ENCODE measurements at places on chromosomes 6 and 20.

DNA sequence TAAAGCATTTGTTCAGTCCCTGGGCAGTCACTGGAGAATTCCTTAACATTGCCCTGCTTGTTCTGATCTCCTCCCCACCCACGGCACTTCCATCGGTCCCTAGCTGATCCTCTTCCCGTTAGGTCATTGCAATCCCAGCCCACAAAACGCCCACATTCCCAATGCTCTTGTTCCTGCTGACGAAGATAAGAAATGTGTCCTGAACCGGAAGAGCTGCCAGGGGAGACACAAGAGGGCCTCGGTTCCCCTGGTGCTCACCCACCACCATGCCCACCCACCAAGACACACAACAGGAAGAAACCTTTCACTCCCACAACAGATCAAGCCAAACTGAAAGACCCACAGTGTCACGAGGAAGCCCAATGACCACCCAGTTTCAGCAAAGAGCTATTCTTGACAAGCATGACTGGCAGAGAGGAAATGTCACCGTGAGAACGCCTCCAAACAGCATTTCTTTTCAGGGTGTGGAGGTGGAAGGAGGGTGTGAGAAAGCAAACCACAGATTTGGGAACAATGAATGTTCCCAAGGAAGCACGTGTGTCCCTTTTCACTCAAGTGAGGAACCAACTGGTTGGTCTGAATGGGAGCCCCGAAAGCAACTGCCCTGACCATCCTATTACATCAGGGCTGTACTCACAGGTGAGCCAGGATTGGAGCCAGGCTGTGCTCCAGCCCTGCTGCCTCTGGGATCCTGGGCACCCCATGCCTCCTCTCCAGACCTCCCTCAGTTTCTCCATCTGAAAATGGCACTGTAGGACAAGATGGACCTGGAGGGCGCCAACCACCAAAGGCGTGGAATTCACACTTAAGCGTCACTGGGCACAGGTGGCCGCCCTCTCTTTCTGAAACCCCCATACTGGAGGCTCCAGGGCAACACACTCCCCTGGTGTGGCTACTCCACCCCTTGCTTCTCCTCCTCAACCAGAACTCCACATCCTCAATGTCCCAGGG lies 97.5 kb downstream of the ZMYND8 start:
- no peak for DNase-seq

DNA sequence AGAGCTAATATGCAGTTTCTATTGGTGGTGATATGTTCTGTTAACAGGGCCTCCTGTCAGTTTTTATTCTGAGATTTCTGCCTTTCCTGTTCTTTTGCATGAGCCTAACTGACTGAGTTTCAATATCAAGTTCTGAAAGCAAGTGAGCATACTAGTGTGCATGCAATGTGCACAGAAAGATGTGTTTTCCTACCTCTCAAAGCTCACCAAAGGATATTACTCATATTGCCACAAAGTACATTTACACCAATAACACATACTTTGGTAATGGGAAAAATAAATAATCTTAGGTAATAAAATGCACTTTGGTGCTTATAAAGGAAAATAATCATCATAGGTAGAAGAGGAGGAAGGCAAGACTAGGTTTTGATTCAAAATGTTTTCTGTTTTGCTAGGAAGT lies 195.0 kb downstream of the KHDC1L start:
- no peak for DNase-seq

DNA sequence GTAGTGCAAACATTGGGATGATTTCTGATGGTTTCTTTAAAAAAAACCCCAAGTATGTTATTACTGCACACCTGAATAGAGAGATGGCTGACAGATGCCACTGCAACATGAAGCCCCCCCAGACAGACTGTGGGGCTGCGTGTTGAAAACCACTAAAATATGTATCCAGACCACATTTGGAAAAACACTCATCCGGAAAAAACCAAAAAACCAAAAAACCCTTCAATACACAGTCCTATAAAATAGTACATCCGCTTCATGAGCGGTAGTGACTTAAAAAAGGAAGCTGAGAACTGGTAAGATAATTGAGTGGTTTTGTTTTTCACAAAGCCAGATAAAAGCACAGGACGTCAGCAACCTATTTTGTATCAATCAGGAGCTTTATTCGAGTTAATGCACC lies 47.1 kb upstream of the EDN3 start:
- no peak for DNase-seq

- no peak for DNase-seq
Observed at GRCh38 chr6:36717231-36717825, 19.7 kb downstream of the RAB44 start.

- DNase-seq: no peak
Observed at GRCh38 chr6:118579786-118580185, 31.7 kb downstream of the PLN start.

- no peak for DNase-seq
Observed at GRCh38 chr6:47464052-47464451, 13.5 kb upstream of the CD2AP start.

DNA sequence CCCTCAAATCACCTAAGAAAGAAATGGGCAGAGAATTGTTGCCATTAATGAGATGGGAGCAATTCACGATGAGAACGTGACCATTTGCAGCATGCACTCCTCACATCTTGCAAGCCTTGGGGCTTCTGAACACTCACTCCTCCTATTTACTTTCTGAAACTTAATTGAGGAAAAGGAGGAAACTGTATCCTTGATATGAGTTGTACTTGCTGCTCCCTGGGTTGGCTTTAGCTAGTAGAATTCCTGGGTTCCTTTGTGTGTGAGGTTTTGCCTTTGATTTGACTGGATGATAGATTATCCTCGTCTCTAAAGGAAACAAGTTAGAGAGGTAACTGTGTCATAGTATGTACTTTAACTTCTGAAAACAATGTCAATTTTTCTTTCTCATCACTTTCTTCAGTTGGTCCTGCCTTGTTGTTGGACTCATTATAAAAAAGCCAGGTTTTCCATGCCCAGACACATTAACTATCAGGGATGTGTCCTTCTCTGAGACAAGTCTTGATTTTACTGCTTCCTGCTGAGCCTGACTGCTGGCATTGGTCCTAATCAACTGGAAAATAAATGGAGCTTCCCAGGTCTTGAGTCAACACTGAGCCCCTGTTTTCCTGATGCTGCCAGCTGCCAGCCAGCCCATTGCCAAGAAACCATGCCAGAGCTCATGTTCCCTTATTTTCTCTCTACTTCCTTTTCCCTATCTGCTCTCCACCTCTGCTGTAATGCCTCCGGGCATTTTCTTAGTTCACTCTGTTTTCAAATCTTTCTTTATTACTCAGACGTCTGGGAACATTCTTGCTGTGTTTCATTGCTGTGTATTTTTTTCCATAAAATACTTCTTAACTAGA lies 6.0 kb upstream of the MRAP2 start:
- DNase-seq: no peak

DNA sequence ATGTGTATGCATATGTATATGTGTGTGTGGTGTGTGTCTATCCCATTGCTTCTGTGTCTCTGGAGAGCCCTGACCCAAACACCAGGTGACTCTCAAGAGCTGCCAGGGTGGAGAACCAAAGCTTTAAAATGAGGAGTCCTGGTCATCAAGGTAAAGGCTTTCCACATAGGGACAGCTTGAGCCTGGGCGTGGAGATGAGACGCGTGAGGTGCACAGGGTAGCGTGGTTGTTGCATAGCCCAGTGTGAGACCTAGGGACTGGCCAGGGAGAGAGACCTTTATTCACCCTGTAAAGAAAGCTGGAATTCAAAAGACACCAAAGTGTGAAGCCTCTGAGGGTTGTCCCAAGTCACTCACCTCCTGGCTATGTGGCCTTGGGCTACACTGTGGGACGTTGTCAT lies 149.1 kb downstream of the SYCP2 start:
- DNase-seq: no peak

- DNase-seq: no peak
Observed at GRCh38 chr6:48917233-48917632, 545.8 kb downstream of the MMUT start.

DNA sequence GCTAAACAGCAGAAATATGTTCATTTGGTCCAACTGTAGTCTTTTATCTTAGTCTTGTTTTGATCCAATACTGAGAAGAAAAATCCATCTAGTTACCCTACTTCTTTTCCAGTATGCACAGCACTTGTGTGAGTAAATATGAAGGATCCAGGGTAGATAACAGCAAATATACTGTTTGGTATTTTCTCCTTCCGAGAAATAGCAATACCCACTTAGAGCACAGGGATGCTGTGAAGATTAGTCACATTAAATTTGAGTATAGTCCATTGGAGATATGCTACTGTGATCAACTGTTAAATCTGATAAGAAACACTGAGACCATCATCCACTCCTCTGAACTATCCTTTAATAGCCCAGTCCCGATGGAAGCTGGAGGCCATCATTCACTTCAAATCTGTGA lies 145.2 kb downstream of the PDE7B start:
- DNase-seq: no peak

- no peak for DNase-seq
Observed at GRCh38 chr6:9121549-9121948, 686.2 kb upstream of the SLC35B3 start.

GRCh38 chr6:1613688-1614447 lies 4.2 kb downstream of the FOXC1 start:
- DNase-seq: no peak

DNA sequence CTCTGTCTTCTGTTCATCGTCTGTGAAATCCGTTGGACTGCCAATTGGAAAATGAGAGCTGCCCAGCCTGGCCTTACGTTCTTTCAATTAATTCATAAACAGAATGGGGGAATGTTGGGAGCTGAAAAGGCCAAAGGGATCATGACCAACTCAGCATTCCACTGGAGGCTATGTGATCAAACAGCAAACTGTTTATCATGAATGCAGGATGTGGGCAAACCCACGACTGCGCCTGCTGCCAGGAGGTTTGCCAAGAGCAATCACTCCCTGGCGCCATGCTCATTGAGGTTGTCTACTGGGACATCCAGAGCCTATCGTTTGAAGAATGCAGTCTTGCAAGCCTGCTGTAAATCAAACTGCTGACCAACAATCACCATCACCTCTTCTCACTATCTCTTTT lies 9.3 kb upstream of the FKBP1A start:
- DNase-seq: no peak

- DNase-seq: peak; percentile 7
Observed at GRCh38 chr6:144845186-144845585, 560.1 kb downstream of the UTRN start.

GRCh38 chr20:3908667-3909066 lies 19.5 kb downstream of the PANK2 start:
- DNase-seq: no peak

DNA sequence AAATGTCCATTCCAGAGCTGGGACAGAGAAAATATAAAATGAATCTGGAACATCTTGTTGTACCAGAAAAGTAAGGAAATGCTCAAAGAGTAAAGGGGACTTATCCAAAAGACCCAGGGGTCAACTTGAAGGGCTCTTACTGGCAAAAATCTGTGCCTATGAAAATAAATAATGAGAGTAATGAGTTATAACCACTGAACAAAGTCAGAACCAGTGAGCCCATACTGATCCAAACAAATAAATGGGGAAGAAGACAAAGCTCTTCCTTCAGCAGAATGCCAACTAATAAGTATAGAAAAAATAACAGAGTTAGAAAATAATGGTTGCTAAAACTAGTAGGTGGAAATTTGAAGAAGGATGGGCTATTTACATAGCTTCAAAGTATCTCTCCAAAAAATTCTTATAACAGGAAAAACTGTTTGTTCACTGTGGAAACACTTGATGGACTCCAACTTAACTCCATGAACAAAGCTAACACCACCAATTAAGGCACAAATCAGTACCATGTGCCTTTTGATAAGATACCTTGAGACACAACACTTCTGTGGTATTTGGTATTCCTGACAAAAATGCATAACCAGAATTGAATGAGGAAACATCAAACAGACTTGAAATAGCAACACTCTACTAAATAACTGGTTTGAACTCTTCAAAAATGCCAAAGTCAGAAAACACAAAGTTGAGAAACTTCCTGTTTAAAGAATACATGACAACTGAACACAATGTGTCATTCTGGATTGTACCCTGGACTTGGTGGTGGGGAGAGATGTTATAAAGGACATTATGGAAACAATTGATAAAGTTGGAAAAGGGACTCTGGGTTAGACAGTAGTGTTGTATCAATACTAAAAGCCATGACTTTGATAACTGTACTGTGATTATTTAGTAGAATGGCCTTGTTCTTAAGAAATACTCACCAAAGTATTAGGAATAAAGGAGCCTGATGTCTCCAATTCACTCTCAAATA lies 197.5 kb downstream of the ISM1 start:
- DNase-seq: no peak

DNA sequence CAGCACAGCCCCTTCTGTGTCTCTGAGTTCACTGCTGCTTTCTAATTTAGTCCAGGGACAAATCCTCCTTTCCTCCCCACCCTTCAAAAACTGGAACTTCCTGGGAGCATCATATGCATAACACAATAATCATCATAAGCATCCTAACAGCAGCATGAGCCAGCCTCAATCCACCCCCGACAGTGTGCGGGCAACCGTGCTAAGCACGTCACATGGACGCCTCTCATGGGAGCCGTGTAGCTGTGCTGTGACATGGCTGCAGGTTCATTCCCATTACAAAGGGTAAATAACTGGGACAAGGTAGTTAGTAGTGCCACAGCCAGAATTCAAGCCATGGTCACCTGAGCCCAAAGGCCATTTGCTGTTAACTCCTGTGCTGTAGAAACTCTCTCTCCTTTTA lies 24.5 kb upstream of the ULBP3 start:
- DNase-seq: no peak

- peak; percentile 25 for DNase-seq
Observed at GRCh38 chr6:157273756-157274470, 49.4 kb downstream of the TMEM242 start.

DNA sequence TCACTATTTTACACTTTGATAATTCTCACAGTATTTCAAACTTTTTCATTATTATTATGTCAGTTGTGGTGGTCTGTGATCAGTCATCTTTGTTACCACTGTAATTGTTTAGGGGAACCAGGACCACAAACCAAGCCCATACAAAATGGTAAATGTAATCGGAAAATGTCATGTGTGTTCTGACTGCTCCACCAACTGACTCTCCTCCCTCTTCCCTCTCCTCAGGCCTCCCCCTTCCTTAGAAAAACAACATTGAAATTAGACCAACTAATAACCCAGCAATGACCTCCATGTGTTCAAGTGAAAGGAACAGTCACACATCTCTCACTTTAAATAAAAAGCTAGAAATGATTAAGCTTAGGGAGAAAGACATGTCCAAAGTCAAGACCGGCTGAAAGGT lies 63.8 kb downstream of the GMDS start:
- DNase-seq: no peak

DNA sequence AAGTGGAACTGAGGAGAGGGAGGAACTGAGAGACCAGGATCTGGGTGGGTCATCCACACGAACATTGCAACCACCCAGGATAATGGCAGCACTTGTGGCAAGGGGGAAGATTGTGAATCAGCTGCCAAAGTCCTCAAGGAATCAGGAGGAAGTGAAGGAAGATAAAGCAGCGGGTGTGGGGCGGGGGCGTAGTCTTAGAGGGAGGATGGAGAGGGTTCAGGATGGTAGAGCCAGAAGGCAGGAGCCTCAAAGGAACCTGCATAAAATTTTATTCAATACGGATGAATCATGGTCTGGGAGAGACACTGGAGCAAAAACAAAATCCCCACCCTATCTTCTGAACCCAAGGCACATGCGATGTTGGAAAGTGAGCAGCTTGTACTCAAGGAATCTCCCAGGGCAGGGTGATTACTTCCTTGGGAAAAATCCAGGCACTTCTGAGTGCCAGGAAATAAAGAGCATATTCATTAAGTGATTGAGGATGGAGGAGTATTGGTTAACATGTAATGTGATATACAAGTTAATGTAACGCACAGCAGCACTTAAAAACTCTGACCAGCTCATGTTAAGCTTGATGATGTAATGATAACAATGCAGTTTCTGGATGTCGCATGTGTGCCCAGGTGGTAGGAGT lies 82.0 kb upstream of the B3GAT2 start:
- no peak for DNase-seq
